DMS79 treated with DMSO at 0.1 percent for 48 hours (cell line): ENCODE measurements at places on chromosomes 2 and 18.
A peak's percentile ranks its signal among the peaks of the same experiment; 100 is the strongest.

GRCh38 chr2:99827296-99827999 is 314.9 kb downstream of the AFF3 start:
- DNase-seq: no peak

DNA sequence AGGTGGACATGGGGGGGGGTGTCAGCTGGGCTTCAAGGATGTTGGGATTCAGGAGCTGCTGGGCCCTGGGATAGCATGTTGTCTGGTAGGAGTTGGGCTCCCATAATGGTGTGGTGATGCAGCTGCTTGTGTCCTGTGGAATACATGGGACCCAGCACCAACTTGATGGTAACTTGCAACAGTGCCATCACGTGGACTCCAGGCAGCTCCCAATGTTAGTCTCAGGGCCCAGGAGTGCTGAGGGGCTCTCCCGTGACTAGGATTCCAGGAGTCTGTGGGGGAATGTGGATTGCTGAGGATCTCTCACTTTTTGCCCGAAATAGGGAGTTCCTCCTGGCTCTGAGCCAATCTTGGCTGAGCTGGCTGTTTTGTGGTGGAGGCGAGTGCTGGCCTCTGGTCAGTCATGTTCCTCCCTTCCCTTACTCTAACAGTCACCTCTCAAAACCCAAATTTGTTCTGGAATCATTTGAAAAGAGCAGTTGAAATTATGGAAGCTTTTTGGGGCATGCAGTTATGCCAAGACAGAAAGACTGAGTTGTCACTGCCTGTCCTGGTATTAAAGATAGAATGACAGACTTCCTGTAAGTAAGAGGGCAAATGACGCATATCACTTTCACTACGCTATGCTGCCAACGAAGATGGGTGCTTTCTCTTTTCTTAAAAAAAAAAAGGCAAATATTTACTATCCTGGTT is 607.1 kb downstream of the ADCYAP1 start:
- no peak for DNase-seq

- no peak for DNase-seq
These were observed 101.8 kb upstream of the NFU1 start for GRCh38 chr2:69538872-69539548.

GRCh38 chr2:122166820-122167219 is 411.4 kb downstream of the TSN start:
- DNase-seq: no peak

DNA sequence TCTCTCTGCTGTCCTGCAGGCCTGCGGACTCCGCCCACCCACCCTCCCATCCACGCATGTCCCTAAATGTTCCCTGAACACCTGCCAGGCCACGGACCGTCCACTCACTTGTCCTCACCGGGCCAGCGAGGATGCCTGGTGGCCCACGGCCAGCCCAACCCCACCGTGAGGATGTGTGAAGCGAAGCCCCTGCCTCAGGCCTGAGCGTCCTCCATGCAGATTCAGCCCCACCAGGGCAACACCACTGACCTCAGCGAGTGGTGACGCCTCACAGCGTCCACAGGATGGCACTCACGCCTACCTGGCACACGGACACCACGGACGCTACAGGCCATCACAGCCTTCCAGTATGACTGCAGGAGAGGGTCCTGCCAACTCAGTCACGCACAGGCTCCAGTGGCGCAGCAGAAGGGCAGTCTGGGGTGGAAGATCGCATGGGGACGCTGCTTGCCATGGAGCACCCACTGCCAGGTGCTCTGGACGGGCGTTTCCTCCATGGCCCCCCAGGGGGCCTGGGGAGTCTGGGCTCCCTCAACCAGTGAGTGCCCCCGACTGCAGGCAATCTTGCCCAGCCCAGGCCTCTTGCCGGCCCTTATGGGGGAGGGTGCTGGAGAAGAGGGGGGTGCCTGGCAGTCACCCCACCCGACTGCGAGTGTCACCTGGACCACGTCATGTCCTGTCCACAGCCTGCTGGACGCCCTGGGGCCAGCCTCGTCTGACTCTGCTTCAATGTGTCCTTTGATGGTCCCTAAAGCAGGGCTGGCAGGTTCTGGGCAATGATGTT is 25.4 kb downstream of the HDAC4 start:
- no peak for DNase-seq

- no peak for DNase-seq
These were observed 322.3 kb downstream of the TSN start for GRCh38 chr2:122077771-122078170.

DNA sequence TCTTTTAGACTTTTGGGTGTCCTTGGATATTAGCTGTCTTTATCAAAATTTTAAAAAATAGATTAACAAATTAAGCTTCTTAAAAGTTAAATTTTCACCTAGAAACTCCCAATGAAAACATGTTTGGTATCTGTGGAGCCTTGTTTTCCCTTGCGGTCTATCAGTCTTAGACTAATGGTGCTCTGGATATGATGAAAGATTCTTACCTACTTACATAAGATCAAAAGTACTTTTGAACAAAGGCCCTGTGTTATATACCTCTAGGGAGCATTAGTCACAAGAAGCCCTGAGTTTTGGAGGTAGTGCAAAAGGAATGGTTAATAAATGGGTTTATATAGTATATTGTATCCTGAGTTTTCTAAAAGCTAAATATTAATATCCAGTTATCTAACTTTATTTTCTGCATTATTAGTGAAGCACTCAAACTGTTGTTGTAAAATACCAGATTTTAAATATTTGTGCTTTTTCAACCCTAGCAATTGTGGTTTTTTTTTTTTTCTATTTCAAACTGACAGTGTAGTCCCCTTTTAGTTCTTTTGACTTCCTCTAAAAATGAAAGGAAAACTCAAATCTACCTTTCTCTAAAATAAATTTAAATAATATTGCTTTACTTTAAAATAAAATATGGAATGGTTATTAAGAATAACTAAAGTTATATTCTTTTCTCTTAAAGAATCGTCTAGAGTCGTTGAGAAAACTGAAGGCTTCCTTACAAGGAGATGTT is 18.1 kb downstream of the NDC80 start:
- no peak for DNase-seq

DNA sequence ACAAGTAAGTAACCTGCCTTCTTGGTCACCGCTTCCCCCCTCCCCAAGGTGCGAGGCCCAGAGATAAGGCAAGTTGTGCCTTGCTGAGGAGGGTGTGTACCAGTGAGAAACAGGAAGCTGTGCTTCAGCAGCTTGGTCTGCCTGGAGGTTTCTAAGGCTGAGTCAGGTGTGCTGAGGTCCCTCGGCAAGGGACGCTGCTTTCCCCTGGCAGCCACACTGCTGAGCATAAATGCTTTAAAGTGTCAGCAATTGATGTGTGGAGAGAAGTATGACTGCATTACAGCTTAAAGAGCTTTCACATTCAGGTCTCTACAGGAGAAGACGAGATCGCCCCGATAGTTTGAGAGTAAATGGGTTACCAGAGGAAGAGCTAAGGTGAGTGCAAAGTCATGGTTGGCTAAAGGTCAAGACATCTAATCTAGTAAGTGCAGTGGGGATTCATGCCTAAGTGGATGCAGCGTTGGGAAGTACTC is 86.9 kb downstream of the LIMS1 start:
- peak; percentile 95 for DNase-seq

- DNase-seq: peak; percentile 38
These were observed 18.8 kb downstream of the EPHA4 start for GRCh38 chr2:221553333-221553732.

DNA sequence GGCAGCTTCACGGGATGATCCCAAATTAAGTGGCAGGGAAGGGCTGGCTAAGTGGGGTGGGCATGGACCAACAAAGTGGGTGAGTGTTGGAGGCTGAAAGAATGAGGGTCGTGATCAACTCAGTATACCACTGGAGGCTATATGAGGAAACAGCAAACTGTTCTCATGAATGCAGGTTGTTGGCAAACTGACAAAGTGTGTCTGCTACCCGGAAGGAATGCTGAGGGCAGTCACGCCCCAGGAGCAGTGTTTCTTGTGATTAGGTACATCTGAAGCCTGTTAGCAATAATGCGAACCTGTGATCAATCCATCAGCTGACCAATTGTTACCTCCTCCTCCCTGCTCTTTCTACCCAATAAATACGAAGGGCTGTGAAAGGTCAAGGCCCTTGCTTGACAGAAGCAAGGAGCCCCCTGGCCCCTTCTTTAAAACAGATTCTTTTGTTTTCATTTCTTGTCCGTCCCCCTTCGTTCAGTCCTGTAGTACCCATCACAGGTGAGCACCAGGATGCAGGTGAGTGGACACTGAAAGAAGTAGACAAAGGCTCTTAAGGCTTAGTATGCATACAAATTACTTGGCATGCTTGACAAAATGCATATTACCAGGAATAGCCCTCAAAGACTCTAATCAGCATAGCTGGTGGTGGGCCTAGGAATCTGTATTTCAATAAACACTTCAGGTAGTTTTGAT is 67.9 kb downstream of the LOXHD1 start:
- DNase-seq: no peak
